ENCODE measurements at places on chromosomes 2 and 18. TPM values are rescaled to one million over a fixed set of nuclear protein-coding genes. Genes with fewer than 3 reads are reported as not detected.

- no peaks in the 10 kb centered on the region for H3K27me3 ChIP-seq
- no peak overlapping the region for H3K27ac ChIP-seq
- no peak for DNase-seq
- H3K4me3 ChIP-seq, result no peak overlapping the region
- peaks cover 16% of the 10 kb centered on the region for H3K4me1 ChIP-seq
- peaks cover 42% of the 10 kb centered on the region for H3K36me3 ChIP-seq
Observed at GRCh38 chr2:25230198-25230947, 62.0 kb upstream of the POMC start.

NGEF gene
- total RNA-seq, result 2.5 TPM

DNA sequence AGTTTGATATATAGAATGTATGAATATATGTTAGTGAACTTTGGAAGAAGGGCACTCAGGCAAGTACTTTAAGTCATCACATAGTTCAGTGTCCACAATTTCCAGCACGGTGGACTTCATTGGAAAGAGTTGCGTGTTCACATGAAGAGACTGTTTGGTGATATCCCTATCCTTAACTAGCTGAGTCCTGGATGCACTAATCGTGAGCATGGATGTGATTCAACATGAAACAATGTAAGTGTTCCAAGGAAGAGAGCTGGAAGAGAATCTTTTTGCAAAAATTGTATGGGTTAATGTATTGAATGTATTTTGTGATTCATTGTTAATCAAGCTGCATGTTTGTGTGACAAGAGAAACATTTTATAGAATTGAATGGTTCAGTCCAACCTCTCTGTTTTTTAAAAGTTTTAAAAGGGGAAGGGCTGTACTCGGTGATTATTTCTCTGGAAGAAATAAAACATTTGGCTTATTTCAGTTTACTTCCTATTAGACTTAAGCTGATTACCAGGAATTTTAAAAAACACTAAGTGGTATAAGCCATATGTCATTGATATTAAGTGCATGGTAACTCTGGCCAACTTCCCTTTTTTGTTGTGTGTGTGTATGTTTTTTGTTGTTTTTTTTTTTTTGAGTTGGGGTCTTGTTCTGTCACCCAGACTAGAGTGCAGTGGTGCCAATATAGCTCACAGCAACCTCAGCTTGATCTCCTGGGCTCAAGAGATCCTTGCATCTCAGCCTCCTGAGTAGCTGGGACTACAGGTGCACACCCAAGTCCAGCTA is 8.6 kb downstream of the XRCC5 start:
- H3K4me3 ChIP-seq, result no peak overlapping the region
- no peak for DNase-seq
- H3K36me3 ChIP-seq, result peaks cover 96% of the 10 kb centered on the region
- peaks cover 69% of the 10 kb centered on the region for H3K4me1 ChIP-seq
- H3K27ac ChIP-seq, result peak overlapping the region; percentile 63
- no peaks in the 10 kb centered on the region for H3K27me3 ChIP-seq

DNA sequence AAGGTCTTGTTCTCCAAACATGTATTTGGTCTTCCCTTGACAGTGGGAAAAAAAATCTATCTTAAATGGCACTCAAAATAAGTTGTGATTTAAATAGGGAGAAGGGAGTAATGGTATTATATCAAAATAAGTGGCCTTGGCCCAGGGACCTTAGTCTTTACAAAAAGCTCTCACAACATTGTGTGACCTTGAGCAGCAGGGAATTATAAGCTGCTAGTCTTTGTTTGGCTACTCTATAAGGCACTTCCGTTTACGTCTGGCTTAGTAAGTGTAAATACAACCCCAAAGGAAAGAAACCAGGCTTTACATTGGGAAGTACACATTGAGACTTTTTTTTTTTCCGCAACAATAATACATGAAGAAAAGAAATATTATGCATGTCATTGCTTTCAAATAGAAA is 734.0 kb upstream of the LINC00305 start:
- H3K36me3 ChIP-seq, result no peaks in the 10 kb centered on the region
- H3K27ac ChIP-seq, result no peak overlapping the region
- H3K4me1 ChIP-seq, result no peaks in the 10 kb centered on the region
- H3K27me3 ChIP-seq, result no peaks in the 10 kb centered on the region

DNA sequence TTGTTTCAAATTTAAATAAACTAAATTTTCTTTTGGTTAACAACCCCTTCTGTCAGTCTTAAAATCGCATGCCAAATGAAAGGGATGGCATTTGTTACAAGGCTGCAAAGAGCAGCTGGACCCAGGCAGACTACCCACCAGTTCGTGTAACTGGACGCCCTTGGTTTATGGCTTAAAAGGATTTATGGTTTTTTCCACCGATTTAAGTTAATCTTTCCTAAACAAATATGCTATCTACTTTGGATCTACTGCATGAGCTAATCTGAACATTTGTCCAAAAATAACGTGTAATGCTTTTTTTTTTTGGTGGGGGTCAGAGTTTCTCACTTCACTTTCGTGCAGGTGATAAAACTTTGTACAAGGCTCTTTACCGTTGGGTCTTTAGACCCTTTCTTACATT is 62.9 kb downstream of the DIS3L2 start:
- H3K4me3 ChIP-seq, result no peak overlapping the region
- H3K27me3 ChIP-seq, result peaks cover 34% of the 10 kb centered on the region
- no peak overlapping the region for H3K27ac ChIP-seq

- no peak for DNase-seq
- no peak overlapping the region for H3K4me3 ChIP-seq
- H3K36me3 ChIP-seq, result peaks cover 9% of the 10 kb centered on the region
- no peak overlapping the region for H3K27ac ChIP-seq
- no peaks in the 10 kb centered on the region for H3K27me3 ChIP-seq
Observed at GRCh38 chr2:210128961-210129360, 42.2 kb downstream of the KANSL1L start.

ANKRD30BL gene
- not detected for total RNA-seq

DNA sequence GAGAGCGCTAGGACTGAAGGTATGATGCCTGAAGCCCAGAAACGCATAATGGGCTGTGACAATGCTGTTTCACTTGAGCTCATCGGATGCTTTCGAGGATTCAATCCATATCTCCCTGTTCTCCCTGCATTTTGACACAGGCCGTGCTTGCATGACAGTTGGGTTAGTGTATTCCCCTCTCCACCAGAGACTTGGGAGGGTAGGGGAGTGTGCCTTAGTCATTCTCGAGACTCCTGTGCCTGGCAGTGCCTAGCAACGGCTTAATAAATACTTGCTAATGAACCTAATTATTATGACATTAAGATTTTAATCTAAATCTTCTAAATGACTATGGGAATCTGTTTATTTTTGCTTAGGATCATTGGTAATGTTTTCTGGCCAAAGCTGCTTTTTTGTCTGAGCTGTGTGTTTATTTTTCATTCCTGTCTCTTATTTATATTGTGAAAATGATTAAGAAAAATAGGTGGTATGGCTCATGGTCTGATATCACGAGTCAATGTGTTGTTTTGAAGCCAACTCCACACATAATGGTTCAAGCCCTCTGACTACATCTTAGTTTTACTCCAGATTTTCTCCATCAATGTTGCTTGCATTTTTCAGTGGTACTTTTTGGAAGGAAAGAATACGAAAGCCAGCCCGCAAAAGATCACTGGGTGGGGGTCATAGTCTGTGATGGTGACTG is 61.3 kb downstream of the NEDD4L start:
- H3K27me3 ChIP-seq, result peaks cover 10% of the 10 kb centered on the region
- DNase-seq, result no peak
- no peaks in the 10 kb centered on the region for H3K36me3 ChIP-seq
- H3K27ac ChIP-seq, result no peak overlapping the region
- H3K4me3 ChIP-seq, result no peak overlapping the region

GRCh38 chr2:88857274-88857741 is 165.8 kb downstream of the RPIA start:
- H3K4me1 ChIP-seq, result peaks cover 3% of the 10 kb centered on the region
- no peaks in the 10 kb centered on the region for H3K36me3 ChIP-seq
- DNase-seq, result no peak
- H3K27me3 ChIP-seq, result peaks cover 7% of the 10 kb centered on the region

AOX1 gene
- not detected for total RNA-seq

DNA sequence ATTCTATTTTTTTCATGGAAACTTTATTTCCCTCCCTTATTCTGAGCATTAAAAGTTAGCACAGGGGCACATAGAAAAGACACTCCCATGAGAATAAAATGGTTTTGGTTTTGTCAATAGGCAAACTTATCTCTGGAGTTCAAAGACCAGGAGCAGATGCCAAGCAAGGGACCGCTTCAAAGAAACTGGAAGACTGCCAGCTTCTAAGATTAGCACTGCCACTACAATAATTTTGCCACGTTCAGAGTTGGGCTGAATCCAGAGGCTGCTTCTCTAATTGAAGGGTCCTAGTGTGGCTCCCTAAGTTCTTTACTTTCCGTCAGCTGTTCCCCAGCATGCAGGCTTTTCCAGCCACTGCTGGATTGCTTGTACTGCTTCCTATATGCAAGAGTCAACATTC is 681.0 kb upstream of the GCFC2 start:
- H3K27ac ChIP-seq, result no peak overlapping the region
- no peaks in the 10 kb centered on the region for H3K27me3 ChIP-seq
- DNase-seq, result no peak
- no peak overlapping the region for H3K4me3 ChIP-seq
- no peaks in the 10 kb centered on the region for H3K4me1 ChIP-seq
- no peaks in the 10 kb centered on the region for H3K36me3 ChIP-seq

- H3K27me3 ChIP-seq, result peaks cover 2% of the 10 kb centered on the region
- no peak for DNase-seq
- no peaks in the 10 kb centered on the region for H3K36me3 ChIP-seq
- no peaks in the 10 kb centered on the region for H3K4me1 ChIP-seq
- H3K4me3 ChIP-seq, result no peak overlapping the region
- no peak overlapping the region for H3K27ac ChIP-seq
Observed at GRCh38 chr2:126850940-126851339, 47.8 kb upstream of the TEX51 start.

OSBPL6 gene
- 1.8 TPM for total RNA-seq

Data from activated T-helper 2 cell treated with anti-CD3 and anti-CD28 coated beads, Interferon-gamma antibody, Interleukin-2, Interleukin-4, amounts not matched to agents 10 μg/mL and 5 μg/mL and 100 μg/mL, durations not matched to agents 14 hours and 24 hours and 36 hours (primary cell).